ENCODE measurements at places on chromosomes 12 and 14.

DNA sequence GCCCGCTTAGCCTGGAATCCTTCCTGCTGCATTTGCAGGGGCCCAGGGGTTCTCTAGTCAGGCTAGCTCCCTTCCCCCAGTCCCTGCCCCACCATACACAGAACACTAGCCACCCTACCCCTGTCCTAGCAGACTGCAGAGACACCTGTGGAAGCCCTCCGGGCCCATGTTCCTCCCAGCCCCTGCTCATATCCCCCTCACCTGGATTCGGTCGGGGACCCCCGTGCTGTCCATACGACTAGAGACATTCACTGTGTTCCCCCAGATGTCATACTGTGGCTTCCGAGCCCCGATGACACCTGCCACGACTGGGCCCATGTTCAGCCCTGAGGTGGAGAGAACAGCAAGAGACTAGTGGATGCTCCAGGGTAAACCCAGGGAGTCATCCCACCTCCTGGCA, 20.2 kb downstream of the ADCY6 start:
- no peak for DNase-seq

DNA sequence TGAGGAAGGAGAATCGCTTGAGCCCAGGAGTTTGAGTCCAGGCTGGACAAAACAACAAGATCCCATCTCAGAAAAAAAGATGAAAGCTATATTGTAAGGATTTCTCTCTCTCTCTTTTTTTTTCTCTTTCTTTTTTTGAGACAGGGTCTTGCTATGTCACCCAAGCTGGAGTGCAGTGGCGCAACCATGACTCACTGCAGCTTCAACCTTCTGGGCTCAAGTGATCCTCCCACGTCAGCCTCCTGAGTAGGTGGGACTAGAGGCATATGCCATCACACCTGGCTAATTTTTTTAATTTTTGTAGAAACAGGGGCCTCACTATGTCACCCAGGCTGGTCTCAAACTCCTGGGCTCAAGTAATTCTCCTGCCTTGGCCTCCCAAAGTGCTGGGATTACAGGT, 5.8 kb upstream of the MRPL42 start:
- DNase-seq: no peak

DNA sequence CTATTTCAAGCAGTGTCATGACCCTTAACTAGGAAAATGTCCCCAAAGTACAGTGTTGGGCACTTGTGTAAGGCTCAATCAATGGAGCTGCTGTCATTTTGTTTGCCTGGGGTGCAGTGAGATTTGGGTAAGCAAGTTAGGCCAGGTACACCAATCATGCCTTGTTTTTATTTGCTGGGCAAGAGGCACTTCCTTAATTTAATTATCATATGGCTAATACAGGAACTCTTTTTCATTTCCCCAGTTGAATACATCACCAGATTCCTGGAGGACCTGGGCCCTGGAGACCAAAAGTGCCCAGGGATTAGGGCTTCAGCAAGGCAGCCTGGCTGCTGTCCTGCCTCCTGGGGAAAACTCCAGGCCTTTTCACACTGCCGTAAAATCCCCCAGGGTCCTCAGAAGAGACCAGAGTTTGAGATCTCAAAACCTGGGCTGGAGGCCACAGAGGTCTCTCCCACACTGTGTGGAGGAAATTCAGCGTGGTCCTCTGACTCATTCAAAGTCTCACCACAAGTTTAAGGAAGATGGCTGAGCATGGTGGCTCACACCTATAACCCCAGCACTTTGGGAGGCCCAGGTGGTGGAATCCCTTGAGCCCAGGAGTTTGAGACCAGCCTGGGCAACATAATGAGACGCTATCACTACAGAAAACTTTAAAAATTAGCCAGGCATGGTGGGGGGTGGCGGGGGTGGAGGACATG, 28.4 kb upstream of the FOXN3 start:
- no peak for DNase-seq

DNA sequence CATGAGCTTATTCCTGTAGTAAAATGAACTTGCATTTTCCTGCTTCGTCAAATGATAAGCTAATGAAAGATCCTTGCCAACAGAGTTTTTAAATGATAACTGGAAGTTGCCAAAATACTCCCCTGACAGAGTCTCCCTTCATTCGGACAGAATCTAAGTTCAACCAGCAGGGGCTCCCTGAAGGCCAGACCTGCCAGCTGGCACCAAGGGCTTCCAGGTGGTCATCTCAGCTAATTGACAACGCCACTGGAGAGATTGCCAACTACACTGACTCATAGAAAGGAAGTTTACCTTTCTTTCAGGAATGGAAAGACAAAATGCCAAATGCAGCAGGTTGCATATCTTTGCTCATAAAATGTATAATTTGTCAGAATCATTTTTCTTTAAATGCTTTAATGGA, 462.8 kb downstream of the GXYLT1 start:
- no peak for DNase-seq

- peak; percentile 4 for DNase-seq
Measured at GRCh38 chr12:25071366-25071765, 122.5 kb upstream of the BCAT1 start.

DNA sequence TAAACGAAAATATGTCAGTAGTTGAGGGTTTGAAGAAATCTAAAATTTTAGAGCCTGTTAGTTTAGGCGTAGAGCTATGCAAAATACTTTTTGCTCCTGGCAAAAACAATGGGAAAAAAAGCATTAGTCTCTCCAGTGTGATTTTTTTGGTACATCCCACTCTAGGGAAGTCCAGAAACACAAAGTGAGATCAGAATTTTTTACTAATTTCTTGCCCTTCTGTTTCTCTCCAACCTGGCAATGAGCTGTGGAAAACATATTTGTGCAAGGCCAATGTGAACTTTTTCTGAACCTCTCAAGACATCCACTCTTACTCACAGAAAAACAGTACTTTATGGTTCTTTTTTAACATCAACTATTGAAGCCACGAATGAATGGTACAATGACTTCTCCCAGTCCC, 56.9 kb upstream of the DCN start:
- DNase-seq: no peak

- DNase-seq: no peak
Measured at GRCh38 chr12:120721866-120722265, 3.8 kb upstream of the ACADS start.

GRCh38 chr12:674272-674781, 11.1 kb upstream of the NINJ2 start:
- DNase-seq: no peak

GRCh38 chr14:47596860-47597259, 78.5 kb downstream of the MDGA2 start:
- DNase-seq: no peak

GRCh38 chr14:92236243-92236900, 86.6 kb upstream of the SLC24A4 start:
- no peak for DNase-seq

GRCh38 chr12:52023182-52023975, 16.6 kb downstream of the TAMALIN start:
- peak; percentile 79 for DNase-seq

DNA sequence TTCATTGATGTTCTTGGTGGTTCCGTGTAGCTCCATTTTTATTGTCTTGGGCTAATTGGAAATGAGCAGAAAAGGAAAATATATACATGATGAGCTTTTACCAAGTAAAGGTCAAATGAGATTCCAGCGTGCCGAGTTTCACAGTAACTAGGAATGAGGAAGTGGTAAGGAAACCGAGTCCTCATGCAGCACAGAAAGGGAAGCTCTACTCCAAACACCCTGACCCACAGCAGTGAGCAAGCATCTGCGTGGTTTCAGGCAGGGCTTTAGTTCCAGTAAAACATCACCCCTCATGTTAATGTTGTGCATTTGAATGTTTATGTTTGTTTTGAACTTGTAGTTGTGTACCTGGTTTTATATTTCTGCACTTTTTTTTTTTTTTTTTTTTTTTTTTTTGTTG, 208.0 kb downstream of the SLC41A2 start:
- no peak for DNase-seq

- DNase-seq: no peak
Measured at GRCh38 chr12:80593766-80594165, 113.7 kb upstream of the MYF6 start.

GRCh38 chr14:57480051-57480450, 13.6 kb downstream of the CCDC198 start:
- DNase-seq: no peak

GRCh38 chr12:5335069-5335468, 96.8 kb upstream of the NTF3 start:
- DNase-seq: no peak

- DNase-seq: no peak
Measured at GRCh38 chr12:128813392-128813791, 10.4 kb downstream of the SLC15A4 start.

GRCh38 chr14:89491711-89492381, 74.8 kb upstream of the FOXN3 start:
- DNase-seq: no peak

GRCh38 chr14:75543253-75543652, 21.0 kb downstream of the BATF start:
- no peak for DNase-seq

GRCh38 chr14:72443256-72443655, 450.6 kb downstream of the DPF3 start:
- no peak for DNase-seq

- DNase-seq: no peak
Measured at GRCh38 chr12:33587354-33587753, 147.7 kb upstream of the SYT10 start.

GRCh38 chr14:57068511-57068910, 200.2 kb downstream of the EXOC5 start:
- DNase-seq: no peak

DNA sequence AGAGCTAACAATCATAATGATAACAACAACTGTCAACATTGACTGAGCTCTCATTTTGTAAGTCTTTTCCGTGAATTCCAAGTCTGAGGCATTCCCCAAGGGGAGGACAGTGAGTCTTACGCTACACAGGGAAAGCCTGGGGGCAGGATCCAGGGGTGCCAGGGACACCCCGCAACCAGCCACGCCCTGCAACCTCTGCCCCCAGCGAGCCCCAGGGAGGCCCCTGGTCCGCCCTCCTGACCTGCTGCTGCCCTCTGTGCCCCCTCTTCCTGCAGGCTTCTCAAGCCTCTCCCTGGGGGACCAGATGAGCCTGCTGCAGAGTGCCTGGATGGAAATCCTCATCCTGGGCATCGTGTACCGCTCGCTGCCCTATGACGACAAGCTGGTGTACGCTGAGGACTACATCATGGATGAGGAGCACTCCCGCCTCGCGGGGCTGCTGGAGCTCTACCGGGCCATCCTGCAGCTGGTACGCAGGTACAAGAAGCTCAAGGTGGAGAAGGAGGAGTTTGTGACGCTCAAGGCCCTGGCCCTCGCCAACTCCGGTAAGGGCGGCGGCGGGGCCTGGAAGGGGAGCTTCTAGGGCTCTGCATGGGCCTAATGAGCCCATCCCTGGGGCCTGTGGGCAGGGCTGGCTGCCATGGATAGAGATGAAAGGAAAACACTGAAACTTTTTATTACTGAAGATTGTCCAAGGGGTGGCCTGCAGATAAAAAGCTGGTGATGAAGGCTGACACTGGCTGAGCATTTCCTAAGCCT, 115.4 kb downstream of the ESRRB start:
- DNase-seq: no peak

GRCh38 chr12:9651265-9651729, 18.2 kb upstream of the CLEC2D start:
- no peak for DNase-seq

GRCh38 chr14:33686218-33686617, 264.7 kb downstream of the EGLN3 start:
- no peak for DNase-seq

- no peak for DNase-seq
Measured at GRCh38 chr14:49992901-49993339, 100.0 kb downstream of the ARF6 start.

DNA sequence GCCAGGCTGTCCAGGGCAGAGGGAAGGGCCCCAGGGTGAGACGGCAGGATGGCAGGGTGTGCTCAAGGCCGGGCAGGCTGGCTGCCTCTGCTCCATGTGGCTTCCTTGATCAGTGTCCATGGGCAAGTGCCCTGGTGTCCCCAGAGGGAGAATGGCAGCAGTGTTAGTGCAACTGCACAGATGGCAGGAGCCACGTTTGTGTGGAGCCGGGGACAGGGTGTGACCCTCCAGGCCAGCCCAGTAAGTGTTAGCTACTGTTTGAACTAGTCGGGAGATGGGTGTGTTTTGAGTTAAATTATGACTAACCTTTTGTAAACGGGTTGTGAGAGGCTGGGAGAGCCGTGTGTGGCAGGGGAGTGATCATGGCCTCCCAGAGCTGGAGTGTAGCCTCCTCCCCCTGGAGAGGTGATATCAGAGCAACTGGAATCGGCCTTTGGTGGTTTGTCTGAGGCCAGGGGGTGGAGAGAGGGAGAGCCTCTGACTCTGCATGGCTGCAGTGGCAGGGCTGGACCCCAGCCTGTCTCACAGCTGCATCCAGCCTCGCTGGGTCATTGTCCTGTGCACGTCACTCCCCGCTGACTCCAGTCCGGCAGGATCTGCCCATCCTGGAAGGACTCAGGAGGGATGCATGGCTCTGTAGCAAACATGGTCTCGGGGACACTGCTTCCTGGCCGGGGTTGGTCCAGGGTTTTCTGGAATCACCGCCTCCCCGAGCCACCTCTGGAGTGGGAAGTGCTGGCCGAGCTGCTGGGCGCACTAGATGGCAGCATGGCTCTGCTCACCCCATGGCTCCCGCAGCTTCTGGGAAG, 27.8 kb downstream of the AACS start:
- peak; percentile 10 for DNase-seq

GRCh38 chr14:40599725-40600124, 1007.0 kb upstream of the LRFN5 start:
- no peak for DNase-seq

- no peak for DNase-seq
Measured at GRCh38 chr12:44334347-44334746, 498.5 kb downstream of the TMEM117 start.

All from putamen (tissue), 1 donor.